Sigmoid colon (tissue), 7 donors: ENCODE measurements at places on chromosomes 7 and 10. TPM values are rescaled to one million over a fixed set of nuclear protein-coding genes. Genes with fewer than 3 reads are reported as not detected.

The SLC26A3 gene
- 6.4 TPM for total RNA-seq

The C10orf62 gene
- total RNA-seq = not detected

The CYP2W1 gene
- not detected for total RNA-seq

The SPDYE6 gene
- not detected for total RNA-seq

The ETV1 gene
- 13.6 TPM for total RNA-seq

The LRIT1 gene
- not detected for total RNA-seq

The TMEM168 gene
- total RNA-seq = 15.2 TPM
